ENCODE measurements at places on chromosomes 6 and 20.
A peak's percentile ranks its signal among the peaks of the same experiment; 100 is the strongest.

GRCh38 chr20:61433176-61433575 lies 181.1 kb downstream of the CDH4 start:
- DNase-seq: no peak

DNA sequence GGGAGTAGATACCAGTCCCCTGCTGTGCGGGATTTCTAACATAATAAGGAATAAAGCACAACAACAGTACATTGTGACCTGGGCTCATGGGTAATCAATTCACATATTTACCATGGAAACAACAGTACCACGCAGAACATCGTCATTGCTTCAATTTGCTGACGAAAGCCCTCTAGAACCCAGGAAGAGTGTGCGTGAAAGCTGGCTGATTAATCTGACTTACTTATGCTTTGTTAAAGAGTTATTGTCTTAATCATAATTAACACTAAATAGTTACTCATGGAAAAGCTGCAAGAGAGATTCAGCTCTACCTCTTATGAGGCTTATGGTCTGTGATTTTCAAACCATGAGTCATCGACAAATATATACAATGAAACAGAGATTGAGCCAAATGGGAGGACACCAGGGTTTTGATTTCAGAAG lies 644.3 kb upstream of the AGPAT4 start:
- DNase-seq: no peak

DNA sequence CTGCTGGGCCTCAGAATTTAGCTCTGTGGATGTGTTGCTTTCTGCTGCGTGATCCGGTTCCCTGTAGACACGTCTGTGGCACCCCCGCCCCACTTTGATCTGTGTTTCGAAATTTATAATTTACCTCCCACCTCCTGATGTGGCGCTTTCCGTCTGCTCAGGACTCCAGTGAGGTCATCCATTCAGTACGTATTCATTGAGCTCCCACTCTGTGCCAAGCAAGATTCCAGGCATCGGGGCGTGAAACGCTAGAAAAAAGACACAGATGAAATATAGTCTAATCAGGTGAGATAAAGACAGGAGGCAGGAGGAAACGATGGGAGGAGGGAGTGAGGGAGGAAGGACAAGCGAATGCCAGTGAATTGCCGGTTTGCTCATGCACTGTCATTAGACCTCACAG lies 431.9 kb upstream of the SULF2 start:
- DNase-seq: no peak

- no peak for DNase-seq
These were observed 66.2 kb upstream of the RREB1 start for GRCh38 chr6:7041511-7042026.

DNA sequence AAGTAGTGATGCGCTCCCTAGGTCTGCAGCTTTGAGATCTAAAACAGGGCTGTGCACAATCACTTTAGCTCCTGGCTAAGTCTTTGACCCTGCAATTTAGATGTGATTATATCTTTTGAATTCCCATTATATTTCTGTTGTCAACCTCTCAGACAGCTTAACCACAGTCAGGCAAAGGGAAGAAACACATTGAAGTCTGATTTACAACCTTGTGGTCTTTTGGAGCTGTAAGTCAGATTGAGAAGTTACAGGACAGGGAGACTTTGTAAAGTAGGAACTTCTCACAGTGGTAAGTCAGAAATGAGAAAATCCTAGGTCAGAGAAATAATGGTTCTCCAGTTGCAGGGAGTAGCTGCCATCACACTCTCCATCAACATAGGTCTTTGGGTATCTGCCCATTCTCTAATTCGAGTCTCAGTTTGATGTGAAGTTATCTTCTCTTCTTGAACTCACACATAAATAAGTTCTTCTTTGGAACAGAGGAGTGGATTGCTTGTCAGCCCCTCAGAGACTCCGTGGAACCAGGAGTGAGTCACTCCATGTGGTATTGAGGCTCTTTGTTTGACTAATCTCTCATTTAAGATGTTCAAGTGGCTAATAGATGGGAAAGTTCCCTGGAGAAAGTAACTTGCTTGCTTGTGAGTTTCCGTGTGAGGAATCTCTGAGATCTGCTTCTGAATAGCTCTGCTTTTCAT lies 35.0 kb upstream of the SGK1 start:
- peak; percentile 79 for DNase-seq

DNA sequence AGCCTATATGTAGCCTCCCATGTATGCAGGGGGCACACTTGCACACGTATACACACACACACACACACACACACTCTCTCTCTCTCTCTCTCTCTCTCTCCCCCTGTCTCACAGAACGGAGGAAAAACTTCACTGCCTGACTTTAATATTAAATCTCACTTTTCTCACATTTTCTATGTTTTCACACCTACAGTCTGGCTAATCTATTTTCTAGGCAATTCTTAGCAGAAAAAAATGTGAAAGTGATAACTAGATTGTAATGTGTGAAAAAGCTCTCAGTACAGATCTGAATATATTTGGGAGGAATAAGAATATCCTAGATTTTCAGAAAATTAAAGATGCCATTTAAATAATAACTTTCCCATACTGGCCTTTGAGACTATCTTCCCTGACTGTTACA lies 120.9 kb downstream of the MCHR2 start:
- no peak for DNase-seq

DNA sequence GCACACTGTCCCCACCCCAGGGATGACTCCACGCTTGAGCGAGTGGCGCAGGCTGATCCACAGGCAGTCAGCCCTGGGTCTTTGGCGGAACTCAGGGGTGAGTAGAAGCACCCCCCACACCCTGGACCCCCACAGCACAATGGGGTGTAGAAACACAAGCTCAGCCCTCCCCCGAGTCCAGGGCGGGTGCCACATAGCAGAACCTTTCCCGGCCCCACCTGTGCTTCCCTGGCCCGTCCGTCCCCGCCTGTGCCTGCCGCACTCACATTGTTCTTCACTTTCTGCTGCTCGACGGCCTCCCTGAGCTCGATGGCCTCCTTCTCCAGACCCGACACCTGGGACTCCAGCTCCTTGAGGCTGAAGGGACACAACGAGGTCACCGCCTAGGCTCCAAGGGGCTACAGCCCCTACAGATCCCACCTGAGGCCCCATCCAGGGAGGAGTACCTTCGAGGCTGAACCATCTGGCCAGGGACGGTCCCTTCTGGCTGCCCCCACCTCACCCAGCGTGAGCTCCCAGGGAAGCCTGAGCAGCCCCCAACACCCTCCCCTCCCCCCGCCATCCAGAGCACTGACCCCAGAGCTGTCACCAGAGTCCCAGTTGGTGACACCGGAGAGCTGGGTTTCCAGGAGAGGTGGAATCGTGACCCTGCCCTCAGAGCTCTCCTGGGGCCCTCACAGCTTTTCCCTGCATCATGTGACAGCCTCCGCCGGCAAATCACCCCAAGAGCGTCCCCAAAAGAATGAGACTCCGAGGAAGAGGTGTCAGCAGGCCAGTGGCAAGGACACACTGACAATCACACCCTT lies 55.6 kb downstream of the DSTN start:
- DNase-seq: no peak

GRCh38 chr6:96795481-96795880 lies 41.8 kb downstream of the GPR63 start:
- DNase-seq: no peak

DNA sequence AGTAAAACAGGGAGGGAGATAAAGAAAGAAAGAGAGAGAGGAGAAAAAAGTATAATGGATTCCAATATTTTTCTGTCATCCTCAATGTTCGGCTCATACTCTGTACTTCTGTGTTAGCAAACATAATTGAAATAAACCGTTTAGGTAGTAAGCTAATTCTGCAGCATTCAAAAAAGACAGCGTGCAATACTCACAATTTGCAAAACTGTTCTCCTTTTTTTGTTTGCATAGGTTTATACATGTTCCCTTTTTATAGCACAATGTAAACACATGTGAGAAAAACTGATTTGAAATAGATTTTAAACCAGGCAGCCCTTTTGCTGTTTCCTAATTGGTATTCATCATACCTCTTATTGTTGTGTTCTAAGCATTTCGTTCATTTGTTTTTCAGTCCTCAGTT lies 188.9 kb downstream of the PLCB1 start:
- no peak for DNase-seq

DNA sequence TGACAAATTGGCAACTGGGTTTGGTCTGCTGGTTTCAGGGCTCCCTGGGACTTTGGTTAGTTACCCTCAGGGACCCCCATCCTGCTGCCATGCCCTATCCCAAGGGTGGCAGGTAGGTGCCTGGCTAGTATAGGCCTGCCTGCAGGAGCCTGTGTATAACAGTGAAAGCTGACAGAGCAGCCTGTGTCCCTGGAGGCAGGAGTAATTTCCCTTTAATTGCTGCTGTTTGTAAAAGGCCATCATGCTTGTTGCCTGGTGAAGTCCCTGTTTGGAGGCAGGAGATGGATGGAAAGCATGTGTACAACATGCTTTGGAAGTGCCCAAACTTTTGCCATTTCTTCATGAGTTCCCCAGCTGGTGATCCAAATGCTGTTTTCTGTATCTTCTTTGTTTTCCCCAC lies 30.1 kb downstream of the CMTR1 start:
- DNase-seq: peak; percentile 45

- DNase-seq: no peak
These were observed 130.0 kb downstream of the FOXC1 start for GRCh38 chr6:1739680-1740079.

GRCh38 chr6:33092385-33092784 lies 16.6 kb downstream of the HLA-DPB1 start:
- DNase-seq: no peak

GRCh38 chr6:97052896-97053295 lies 128.4 kb downstream of the KLHL32 start:
- no peak for DNase-seq

DNA sequence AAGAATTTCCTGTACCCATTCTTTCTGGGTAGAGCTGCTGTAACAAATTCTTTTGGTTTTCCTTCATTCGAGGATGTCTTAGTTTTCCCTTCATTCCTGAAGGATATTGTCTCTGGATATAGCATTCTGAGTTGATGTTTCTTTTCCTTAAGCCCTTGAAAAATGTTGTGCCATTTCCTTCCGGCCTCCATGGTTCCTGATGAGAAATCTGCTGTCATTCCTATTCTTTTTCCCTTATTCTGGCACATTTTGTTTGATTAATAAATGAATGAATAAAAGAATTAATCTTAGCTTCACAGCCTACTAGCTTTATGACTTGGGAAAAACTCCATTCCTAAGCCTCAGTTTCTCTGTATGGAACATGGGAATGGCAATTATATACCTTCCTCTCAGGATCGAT lies 173.1 kb downstream of the EYA2 start:
- DNase-seq: no peak

GRCh38 chr6:15079288-15079817 lies 166.5 kb upstream of the JARID2 start:
- no peak for DNase-seq

- no peak for DNase-seq
These were observed 88.4 kb upstream of the KCNG1 start for GRCh38 chr20:51111290-51111689.

GRCh38 chr6:69976591-69977090 lies 110.3 kb downstream of the COL19A1 start:
- peak; percentile 66 for DNase-seq

GRCh38 chr6:14337152-14337551 lies 219.6 kb downstream of the CD83 start:
- no peak for DNase-seq

GRCh38 chr6:108247965-108248536 lies 12.8 kb downstream of the SNX3 start:
- DNase-seq: no peak

DNA sequence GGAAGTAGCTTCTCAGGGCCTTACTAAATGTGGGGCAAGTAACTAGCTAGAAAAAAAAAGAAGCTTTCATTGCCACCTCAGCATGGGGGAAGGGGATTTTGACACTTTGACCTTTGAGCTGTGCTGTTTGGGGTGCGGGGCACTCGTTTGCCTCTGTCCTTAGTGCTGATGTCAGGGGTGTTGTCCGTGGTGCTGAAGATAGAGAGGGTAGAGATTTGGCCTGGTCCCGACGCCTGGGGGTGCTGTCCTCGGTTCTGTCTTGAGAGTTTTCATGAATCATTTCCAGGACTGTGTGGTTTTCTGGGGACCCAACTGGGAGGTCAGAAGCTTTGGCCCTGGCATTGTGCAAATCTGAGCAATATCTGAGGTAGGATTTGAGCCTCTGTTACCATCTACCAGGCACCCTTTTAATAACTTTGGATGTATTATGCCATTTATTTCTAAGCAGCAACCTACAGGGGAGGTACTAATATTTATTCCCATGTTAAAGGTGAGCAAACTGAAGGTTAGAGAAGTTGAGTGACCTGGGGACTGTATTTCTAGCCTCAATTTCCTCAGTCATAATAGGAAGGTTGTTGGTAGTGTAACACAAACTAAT lies 78.0 kb downstream of the DLGAP4 start:
- DNase-seq: peak; percentile 87

- DNase-seq: no peak
These were observed 82.9 kb upstream of the SCAF8 start for GRCh38 chr6:154650351-154650750.

- no peak for DNase-seq
These were observed 36.1 kb downstream of the FGD2 start for GRCh38 chr6:37041521-37041920.

DNA sequence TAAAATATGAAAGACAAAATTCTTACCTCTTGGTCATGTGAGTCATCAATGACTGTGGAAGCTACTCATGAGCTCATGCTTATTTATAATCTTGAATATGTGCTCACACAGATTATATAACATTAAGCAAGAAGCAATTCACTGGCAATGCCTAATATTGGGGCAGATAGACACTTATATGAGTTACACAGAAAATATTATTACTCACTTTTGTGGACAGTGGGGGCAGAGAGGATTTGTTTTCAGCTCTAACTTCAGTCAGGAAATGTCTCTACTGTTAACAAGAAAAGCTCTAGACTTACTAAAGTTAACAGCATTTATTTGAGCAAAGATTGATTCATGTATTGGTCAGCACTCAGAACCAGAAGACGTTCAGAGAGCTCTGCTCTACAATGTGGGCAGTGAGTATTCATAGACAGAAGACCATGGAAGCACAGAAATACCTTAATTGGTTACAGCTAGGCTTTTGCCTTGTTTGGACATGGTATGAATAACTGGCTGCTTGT lies 85.8 kb upstream of the AHI1 start:
- no peak for DNase-seq

GRCh38 chr6:145020114-145020513 lies 715.2 kb downstream of the EPM2A start:
- DNase-seq: no peak

DNA sequence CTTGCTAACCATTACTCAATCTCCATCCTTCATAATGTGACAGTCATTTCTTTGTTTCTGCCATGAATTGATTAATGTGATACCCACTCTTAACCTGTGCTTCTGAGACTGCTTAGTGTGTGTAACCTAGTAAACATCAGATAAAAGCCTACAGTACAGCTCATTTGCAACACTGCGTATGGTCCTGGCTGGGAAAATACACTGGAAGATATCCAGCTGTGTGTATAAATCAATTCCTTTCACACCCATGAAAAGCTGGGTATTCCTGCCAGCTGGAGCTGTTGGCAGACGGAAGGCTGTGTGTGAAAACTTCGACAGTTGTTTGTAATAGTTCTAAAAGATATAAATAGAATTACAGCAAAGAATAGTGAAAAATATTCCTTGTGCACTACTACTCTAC lies 509.2 kb downstream of the FRK start:
- DNase-seq: no peak

Measured in islet precursor cell (in vitro differentiated cells).